ENCODE measurements at places on chromosomes 16 and 17.

DNA sequence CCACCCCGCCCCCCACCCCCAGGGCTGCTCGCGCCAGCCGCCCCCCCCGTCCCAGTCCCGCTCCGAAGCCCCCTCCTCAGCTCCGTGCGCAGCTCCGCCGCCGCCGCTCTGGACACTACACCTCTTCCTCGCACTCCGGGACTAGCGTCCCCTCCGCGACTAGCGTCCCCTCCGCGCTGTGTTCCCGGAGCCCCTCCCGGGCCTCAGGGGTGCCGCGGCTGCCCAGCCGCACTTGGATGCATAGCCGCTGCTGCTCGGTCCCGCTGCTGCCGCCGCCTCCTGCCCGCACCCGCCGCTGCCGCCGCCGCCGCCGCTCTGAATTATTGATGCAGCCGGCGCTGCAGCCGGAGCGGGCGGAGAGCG, at the start of gene CBLN1:
Gene CBLN1, minus strand, starts transcription at position 359 of the 363 bp plus-strand sequence. CDS start 373 bp downstream, outside the sequence.
- no peak for DNase-seq

GRCh38 chr16:88508868-88509748, 56.0 kb downstream of the ZFPM1 start:
- peak; percentile 24 for DNase-seq

DNA sequence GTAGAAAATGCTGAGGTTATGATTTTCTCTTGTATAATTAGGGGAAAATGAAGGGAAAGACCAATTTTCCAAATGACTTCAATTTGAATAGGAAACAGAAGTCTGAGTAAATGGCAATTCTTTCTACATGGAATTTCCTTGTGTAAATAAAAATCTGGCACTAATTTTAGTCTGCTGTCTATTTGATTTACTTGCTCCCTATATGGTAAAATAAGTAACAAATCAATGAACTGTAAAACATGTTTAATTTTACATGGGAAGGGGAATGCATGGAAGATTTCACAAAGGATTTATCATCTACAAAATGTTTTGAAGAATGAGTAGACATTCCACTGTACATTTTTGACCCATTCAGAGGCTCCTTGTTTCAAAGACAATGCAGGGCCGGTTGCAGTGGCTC, 811.6 kb upstream of the GOT2 start:
- no peak for DNase-seq

- DNase-seq: no peak
Measured at GRCh38 chr17:42411361-42411760, 11.7 kb downstream of the CAVIN1 start.

GRCh38 chr17:42402117-42402516, 13.9 kb upstream of the STAT3 start:
- DNase-seq: no peak

GRCh38 chr16:72517154-72517553, 345.2 kb upstream of the PMFBP1 start:
- DNase-seq: no peak

DNA sequence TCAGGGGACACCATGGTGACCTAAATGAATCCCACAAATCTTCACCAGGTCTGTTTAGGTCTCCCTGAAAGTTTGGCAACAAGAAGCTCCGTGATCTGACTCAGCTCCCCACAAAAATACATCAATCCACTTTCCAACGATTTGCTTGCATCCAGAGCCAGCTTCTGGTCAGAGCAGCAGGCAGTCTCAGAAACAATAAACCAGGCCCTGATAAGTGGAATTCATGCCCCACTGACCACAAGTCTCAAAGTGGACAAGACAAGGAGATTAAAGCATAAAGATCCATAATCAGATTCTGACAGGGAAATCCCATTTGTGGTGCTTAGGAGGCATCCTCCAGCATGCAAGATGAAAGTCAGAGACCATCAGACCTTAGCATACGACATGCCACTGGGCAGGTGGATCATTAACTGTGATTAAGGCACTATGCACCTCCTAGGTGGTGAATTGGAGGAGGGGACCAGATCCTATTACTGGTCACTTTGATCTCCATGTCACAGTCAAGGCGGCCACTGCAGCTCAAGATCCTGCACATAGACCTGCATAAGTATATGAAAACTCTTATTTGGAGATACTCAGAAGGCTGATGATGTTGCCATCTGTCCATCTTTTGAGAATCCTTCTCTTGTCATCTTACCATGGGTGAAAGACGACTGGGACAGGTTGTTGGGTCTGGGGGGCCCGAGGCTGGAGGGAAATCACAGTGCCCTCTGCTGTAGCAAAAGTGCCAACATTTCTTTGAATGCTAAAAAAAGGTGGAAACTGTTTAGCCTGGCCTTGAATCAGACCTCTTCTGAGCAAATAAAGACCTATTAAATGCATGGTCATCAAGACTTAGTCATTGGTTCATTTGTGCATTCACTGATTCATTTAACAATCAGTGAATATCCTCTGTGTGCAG, 309.2 kb upstream of the CCL2 start:
- no peak for DNase-seq

- DNase-seq: no peak
Measured at GRCh38 chr16:69237296-69237695, 50.3 kb downstream of the SNTB2 start.

GRCh38 chr17:46756861-46757260, 61.6 kb downstream of the WNT3 start:
- no peak for DNase-seq

- DNase-seq: no peak
Measured at GRCh38 chr17:1931844-1932579, 93.1 kb downstream of the RTN4RL1 start.

GRCh38 chr17:42313773-42314566, 25.7 kb downstream of the STAT5A start:
- no peak for DNase-seq

- no peak for DNase-seq
Measured at GRCh38 chr17:69539274-69539673, 124.8 kb downstream of the MAP2K6 start.

DNA sequence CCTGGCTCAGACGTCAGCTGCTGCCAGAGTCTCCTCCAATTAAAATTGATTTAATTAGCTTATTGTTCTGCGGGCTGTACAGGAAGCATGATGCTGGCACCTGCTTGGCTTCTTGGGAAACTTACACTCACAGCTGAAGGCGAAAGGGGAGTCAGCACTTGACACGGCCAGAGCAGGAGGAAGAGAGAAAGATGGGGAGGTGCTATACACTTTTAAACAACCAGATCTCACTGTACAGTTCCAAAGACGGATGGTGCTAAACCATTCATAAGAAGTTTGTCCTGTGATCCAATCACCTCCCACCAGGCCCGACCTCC, 1.4 kb upstream of the PRDM7 start:
- DNase-seq: no peak

DNA sequence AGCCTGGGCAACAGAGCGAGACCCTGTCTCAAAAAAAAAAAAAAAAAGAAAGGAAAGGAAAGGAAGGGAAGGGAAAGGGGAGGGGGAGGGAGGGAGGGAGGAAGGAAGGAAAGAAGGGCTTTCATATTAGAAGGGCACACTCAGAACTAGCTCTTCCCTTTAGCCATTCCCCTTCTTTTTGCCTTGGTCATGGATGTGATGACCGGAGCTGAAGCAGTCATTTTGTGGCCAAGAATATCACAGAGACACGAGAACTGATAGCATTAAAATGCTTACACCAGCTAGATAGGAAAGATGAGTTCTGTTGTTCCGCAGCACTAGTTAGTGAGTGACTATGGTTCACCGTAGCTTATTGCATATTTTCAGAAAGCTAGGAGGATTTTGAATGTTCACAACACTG, 32.8 kb upstream of the TNRC6A start:
- no peak for DNase-seq

- no peak for DNase-seq
Measured at GRCh38 chr16:22623351-22623781, 112.7 kb downstream of the NPIPB5 start.

DNA sequence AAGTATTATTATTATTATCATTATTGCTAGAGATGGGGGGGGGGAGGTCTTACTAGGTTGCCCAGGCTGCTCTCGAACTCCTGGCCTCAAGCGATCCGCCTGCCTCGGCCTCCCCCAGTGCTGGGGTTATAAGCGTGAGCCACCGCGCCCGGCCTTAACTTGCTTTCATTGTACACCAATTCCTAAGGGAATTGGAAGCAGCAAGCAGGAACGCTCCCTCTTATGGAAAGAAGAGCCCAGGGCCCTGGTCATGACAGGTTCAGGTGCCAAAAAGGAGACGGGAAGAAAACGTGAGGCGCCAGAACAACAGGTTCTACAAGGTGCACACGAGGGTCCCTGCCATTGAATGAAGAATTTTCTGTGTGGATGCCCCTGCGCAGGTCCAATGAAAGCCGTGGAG, 540 bp upstream of the RPL38 start:
- DNase-seq: no peak

GRCh38 chr17:77153472-77153871, 12.7 kb downstream of the SEC14L1 start:
- no peak for DNase-seq
